ENCODE measurements at places on chromosomes 16 and 17.

DNA sequence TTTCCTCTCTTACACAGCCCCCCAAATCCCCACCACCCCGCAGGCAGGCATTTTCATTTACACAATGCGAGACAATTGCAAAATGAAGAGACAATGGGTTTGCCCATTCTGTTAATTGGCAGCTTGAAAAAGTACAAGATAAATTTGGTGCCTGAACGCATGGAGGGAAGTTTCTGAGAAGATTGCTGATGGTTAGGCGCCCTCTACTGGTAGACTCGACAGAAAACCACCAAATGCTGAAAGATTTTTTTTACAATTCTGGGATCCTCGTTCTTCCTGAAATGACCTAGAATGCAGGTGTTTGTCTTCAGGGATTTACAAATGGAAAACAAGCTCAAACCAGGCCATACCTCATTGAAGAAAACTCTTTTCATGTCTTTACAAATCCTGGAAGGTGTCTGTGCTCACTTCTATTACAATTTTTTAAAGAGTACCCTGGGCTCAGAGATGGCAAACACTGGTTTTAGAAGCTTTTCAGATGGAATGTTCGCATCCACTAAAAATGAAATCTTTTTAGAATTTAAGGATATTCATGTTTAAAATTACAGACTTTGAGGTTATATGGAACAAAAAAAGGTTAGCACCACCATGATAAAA, 338.5 kb downstream of the PMP22 start:
- DNase-seq, result peak; percentile 26
- peaks cover 31% of the 10 kb centered on the region for H3K27me3 ChIP-seq
- no peaks in the 10 kb centered on the region for H3K4me1 ChIP-seq

DNA sequence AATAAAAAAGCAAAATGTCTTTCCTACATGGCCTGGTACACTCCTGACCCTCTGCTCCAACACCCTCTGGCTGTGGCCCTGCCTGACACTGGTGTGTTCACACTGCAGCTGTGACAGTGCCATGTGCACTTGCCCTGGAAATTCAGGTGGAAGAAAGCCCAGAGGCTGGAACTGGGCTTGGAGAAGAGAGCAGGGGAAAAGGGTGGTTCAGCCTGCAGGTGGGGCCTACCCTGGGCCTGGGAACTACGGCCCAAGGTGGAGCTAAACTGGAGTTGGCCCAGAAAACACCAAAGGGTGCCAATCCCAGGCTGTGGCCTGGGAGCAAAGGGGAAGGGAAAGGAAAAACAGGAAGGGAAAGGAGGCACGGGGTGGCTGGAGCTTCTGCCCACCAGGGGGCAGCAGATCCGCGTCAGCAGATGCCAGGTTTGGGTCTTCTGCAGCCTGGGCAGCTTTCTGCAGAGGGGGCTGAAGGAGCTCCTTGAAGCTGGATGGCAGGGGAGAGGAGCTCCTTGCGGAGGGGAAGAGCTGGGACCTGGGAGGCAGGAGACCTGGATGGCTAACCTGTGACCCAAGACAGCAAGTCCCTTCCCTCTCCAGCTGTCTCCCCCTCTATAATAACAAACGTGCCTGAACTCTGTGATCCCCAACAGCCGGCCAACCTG, 15.4 kb upstream of the CTCF start:
- no peaks in the 10 kb centered on the region for H3K27me3 ChIP-seq
- H3K4me1 ChIP-seq, result no peaks in the 10 kb centered on the region
- DNase-seq, result peak; percentile 91
- H3K36me3 ChIP-seq, result peaks cover 36% of the 10 kb centered on the region

GRCh38 chr16:57624806-57625500, 3.5 kb upstream of the ADGRG1 start:
- H3K27ac ChIP-seq, result no peak overlapping the region
- DNase-seq, result no peak
- H3K27me3 ChIP-seq, result no peaks in the 10 kb centered on the region
- peaks cover 16% of the 10 kb centered on the region for H3K4me1 ChIP-seq

- H3K36me3 ChIP-seq, result no peaks in the 10 kb centered on the region
- no peak for DNase-seq
- H3K27ac ChIP-seq, result no peak overlapping the region
- H3K27me3 ChIP-seq, result no peaks in the 10 kb centered on the region
- H3K4me1 ChIP-seq, result peaks cover 5% of the 10 kb centered on the region
- H3K4me3 ChIP-seq, result no peak overlapping the region
These were observed 6.1 kb upstream of the PDP2 start for GRCh38 chr16:66874079-66874775.

- H3K27ac ChIP-seq, result peak overlapping the region; percentile 57
- no peaks in the 10 kb centered on the region for H3K27me3 ChIP-seq
- H3K4me3 ChIP-seq, result peak overlapping the region; percentile 1
- H3K36me3 ChIP-seq, result peaks cover 34% of the 10 kb centered on the region
These were observed 10.2 kb downstream of the CRYBA1 start for GRCh38 chr17:29256735-29257466.

- no peak overlapping the region for H3K27ac ChIP-seq
- peaks cover 19% of the 10 kb centered on the region for H3K4me1 ChIP-seq
- no peaks in the 10 kb centered on the region for H3K27me3 ChIP-seq
- no peak for DNase-seq
These were observed 1.9 kb upstream of the CPD start for GRCh38 chr17:30376621-30377452.

DNA sequence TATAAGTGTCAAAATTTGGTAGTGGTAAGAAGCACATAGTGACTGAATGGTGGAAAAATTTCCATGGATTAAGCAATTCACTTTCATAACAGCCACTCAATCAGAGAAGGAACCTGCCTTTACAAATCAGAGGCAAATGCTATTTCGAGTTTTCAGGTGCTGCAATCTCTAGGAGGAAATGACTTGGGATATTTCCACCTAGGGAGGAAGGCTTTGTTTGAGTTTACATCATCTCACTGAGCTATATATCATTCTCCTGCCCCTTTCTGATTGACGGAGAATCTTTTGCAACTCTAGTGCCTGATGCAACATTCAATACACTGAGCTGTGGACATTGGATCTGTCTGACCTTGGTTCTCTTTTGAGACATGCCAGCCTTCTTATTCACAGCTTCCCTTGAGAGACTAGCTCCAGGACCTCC, 26.3 kb downstream of the MARCHF10 start:
- H3K4me1 ChIP-seq, result peaks cover 10% of the 10 kb centered on the region
- H3K36me3 ChIP-seq, result no peaks in the 10 kb centered on the region
- no peak overlapping the region for H3K27ac ChIP-seq
- no peak overlapping the region for H3K4me3 ChIP-seq

GRCh38 chr17:35786941-35787432, 8.5 kb downstream of the MMP28 start:
- DNase-seq, result peak; percentile 86
- peak overlapping the region; percentile 16 for H3K27ac ChIP-seq
- no peaks in the 10 kb centered on the region for H3K36me3 ChIP-seq
- peaks cover under 1% of the 10 kb centered on the region for H3K27me3 ChIP-seq

DNA sequence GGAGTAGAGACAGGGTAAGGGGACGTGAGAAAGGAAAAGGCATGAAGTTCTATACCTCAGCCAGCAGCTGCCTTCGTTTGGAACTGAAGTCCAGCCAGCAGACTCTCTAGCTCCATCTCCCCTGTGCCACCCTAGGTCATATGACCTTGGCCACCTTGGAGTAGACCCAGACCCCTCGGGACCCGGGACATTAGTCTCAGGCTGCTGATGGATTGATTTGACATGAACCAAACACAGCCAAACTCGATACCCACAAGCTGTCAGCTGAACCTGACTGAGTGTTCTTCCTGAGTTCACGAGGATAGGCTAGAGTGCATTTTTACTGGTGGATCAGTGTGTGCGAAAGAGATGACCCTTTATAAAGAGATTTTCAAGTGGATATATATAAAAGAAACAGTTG, 68.5 kb downstream of the YPEL2 start:
- DNase-seq, result peak; percentile 41
- no peak overlapping the region for H3K27ac ChIP-seq
- no peaks in the 10 kb centered on the region for H3K27me3 ChIP-seq
- H3K36me3 ChIP-seq, result peaks cover 9% of the 10 kb centered on the region

GRCh38 chr17:44279666-44280391, 11.9 kb upstream of the SLC4A1 start:
- H3K36me3 ChIP-seq, result no peaks in the 10 kb centered on the region
- peaks cover 4% of the 10 kb centered on the region for H3K27me3 ChIP-seq
- DNase-seq, result no peak
- no peaks in the 10 kb centered on the region for H3K4me1 ChIP-seq
- H3K4me3 ChIP-seq, result no peak overlapping the region
- H3K27ac ChIP-seq, result no peak overlapping the region

- H3K27me3 ChIP-seq, result peaks cover 15% of the 10 kb centered on the region
- H3K4me1 ChIP-seq, result peaks cover 5% of the 10 kb centered on the region
- H3K27ac ChIP-seq, result no peak overlapping the region
- no peaks in the 10 kb centered on the region for H3K36me3 ChIP-seq
These were observed 203.5 kb upstream of the TNRC6C start for GRCh38 chr17:77754956-77755355.

DNA sequence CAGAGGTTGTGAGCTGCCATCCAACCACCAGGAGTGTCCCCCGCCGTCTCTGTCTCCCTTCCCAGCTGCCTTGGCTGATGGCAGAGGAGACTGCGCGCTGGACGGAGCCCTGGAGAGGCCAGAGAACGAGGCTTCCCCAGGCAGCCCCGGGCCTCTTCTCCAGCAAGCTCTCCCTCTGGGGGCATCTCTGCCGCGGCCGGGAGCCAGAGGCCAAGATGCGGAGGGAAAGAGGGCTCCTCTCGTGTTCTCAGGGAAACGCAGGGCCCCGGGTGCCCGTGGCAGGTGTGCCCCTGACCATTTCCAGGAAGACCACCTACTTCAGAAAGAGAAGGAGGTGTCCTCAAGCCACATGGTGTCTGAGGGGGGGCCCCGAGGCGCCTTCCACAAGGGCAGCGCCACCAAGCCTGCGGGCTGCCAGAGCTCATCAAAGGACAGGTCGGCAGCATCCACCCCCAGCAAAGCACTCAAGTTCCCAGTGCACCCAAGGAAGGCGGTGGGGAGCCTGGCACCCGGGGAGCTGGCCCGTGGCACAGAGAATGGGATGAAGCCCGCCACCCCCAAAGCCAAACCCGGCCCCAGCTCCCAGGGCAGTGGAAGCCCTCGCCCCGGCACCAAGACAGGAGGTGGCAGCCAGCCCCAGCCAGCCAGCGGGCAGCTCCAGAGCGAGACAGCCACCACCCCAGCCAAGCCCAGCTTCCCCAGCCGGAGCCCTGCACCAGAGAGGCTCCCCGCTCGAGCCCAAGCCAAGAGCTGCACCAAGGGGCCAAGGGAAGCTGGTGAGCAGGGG, 14.8 kb upstream of the ZFPM1 start:
- no peak overlapping the region for H3K27ac ChIP-seq
- no peaks in the 10 kb centered on the region for H3K4me1 ChIP-seq
- no peaks in the 10 kb centered on the region for H3K27me3 ChIP-seq
- H3K4me3 ChIP-seq, result no peak overlapping the region
- no peaks in the 10 kb centered on the region for H3K36me3 ChIP-seq
- no peak for DNase-seq

DNA sequence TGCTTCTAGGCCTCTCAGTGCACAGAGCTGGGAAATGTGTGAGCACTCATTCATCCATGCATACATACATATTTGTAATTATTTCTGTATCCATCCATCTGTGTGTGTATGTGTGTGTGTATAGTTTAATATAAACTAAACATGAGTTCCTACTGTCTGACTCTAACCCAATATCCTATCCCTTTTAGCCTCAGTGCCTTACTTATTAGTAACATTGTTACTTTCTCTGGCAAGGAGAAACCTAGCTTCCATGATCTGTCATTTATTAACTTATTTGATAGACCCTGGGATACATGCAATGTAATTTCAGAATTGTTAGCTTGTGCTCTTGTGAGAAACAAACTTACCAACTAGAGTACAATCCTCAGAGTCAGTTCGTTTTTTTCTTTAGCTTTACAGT, 59.0 kb upstream of the WSCD1 start:
- no peaks in the 10 kb centered on the region for H3K36me3 ChIP-seq
- no peak overlapping the region for H3K4me3 ChIP-seq
- H3K27ac ChIP-seq, result no peak overlapping the region
- H3K4me1 ChIP-seq, result no peaks in the 10 kb centered on the region
- H3K27me3 ChIP-seq, result peaks cover 6% of the 10 kb centered on the region

GRCh38 chr17:80969030-80969673, 22.5 kb upstream of the CHMP6 start:
- H3K4me3 ChIP-seq, result no peak overlapping the region
- DNase-seq, result peak; percentile 56
- H3K27ac ChIP-seq, result no peak overlapping the region
- peaks cover 14% of the 10 kb centered on the region for H3K36me3 ChIP-seq
- peaks cover 9% of the 10 kb centered on the region for H3K4me1 ChIP-seq
- H3K27me3 ChIP-seq, result no peaks in the 10 kb centered on the region

DNA sequence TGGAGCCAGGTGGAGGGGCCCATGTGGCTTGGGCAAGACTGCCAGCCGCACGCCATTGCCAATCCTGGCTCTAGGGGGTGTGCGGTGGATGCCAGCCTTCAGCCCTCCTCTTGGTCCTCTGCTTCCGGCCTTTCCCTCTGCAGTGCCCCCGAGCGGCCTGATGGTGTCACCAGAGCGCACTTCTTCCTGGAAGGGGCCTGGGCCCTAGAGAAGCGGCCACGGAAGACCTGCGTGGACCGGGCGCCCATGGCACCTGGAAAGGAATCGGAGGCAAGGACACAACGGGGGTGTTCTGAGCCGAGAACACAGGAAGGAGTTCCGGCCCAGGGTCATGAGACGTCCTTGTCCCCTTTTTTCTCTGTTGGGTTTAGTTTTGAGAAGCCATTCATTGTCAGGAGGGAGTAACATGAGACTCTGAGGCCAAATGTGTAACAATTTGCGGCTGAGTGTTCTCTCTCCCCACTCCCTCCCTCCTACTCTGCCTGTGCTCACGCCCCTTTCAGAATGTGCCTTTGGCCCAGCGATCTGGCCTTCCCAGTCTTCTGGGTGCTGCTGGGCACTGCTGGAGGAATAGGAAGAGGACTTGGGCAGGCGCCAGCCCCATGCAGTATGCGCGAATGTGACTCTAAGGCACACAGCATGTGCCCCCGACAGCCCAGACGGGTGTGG, 92.8 kb downstream of the IRX3 start:
- H3K4me1 ChIP-seq, result no peaks in the 10 kb centered on the region
- DNase-seq, result peak; percentile 90
- no peak overlapping the region for H3K27ac ChIP-seq
- H3K36me3 ChIP-seq, result no peaks in the 10 kb centered on the region
- H3K4me3 ChIP-seq, result no peak overlapping the region

DNA sequence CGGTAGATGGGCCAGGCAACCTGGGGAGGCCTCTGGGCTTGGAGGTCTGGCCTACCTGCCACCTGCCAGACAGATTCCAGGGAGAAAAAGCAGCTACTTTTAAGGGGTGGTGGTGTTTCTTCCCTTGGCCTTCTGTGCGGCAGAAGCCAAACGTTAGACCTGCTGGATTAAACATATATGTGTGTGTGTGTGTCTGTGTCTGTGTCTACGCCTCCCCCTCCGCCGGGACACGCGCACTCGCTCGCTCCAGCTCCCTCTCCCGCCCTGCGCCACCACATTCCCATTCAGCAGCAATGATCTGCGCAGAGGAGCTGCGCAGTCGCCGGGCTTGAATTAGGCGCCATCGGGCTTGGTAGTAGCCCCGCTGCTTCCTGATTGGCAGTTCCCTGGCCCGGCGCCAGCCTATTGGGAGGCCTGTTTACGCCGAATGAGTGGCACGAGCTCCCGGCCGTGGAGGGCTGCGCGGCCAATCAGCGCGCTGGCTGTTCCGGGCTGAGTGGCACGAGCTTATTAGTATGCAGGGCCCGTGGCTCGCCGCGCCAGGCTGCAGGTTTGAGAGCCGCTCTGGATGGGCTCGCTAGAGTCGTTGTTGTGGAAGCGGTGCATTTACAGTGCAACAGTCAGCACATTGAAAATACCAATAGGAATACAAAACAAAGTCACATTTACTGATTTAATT, at the start of gene BAHCC1:
Gene BAHCC1, plus strand, starts transcription at position 537 of the 679 bp plus-strand sequence. CDS start 4,283 bp downstream, outside the sequence.
- peak; percentile 97 for DNase-seq
- no peaks in the 10 kb centered on the region for H3K36me3 ChIP-seq
- H3K4me1 ChIP-seq, result peaks cover 68% of the 10 kb centered on the region
- peak within 1 kb of the TSS; percentile 83 for H3K27ac ChIP-seq
- peak within 1 kb of the TSS; percentile 80 for H3K4me3 ChIP-seq

- H3K4me1 ChIP-seq, result no peaks in the 10 kb centered on the region
- peaks cover 55% of the 10 kb centered on the region for H3K36me3 ChIP-seq
- DNase-seq, result no peak
- H3K27ac ChIP-seq, result peak overlapping the region; percentile 12
- no peaks in the 10 kb centered on the region for H3K27me3 ChIP-seq
These were observed 11.7 kb downstream of the TUBB3 start for GRCh38 chr16:89934611-89935553.

Measured in SK-N-SH (cell line).